Gastroesophageal sphincter (tissue), 4 donors: ENCODE measurements at places on chromosomes 16 and 17. TPM values are rescaled to one million over a fixed set of nuclear protein-coding genes. Genes with fewer than 3 reads are reported as not detected.

TBC1D3C gene
- total RNA-seq: not detected

ZNF785 gene
- total RNA-seq: 17.0 TPM

TSPOAP1 gene
- total RNA-seq: 27.0 TPM

CACNG5 gene
- total RNA-seq: not detected

CNGB1 gene
- total RNA-seq: 0.15 TPM

ALDH3A1 gene
- 1.9 TPM for total RNA-seq

ZNRF1 gene
- total RNA-seq: 19.9 TPM

ZPBP2 gene
- total RNA-seq: not detected

SHPK gene
- 8.8 TPM for total RNA-seq

GRIN2C gene
- 3.5 TPM for total RNA-seq

C1QTNF1 gene
- total RNA-seq: 75.2 TPM

NXPH3 gene
- total RNA-seq: 25.1 TPM

GLIS2 gene
- 9.0 TPM for total RNA-seq

KRT24 gene
- total RNA-seq: 14.7 TPM

NOG gene
- 3.2 TPM for total RNA-seq

SOCS1 gene
- total RNA-seq: 10.5 TPM

PDE6G gene
- total RNA-seq: not detected

UMOD gene
- not detected for total RNA-seq

C16orf96 gene
- total RNA-seq: 0.40 TPM

CACNG1 gene
- total RNA-seq: not detected

KRTAP3-2 gene
- total RNA-seq: not detected

CDRT4 gene
- 5.9 TPM for total RNA-seq

OR1D2 gene
- not detected for total RNA-seq

CSH2 gene
- 0.23 TPM for total RNA-seq

CCL2 gene
- 14.5 TPM for total RNA-seq
